Chondrocyte (in vitro differentiated cells): ENCODE measurements at places on chromosomes 1 and 21. TPM values are rescaled to one million over a fixed set of nuclear protein-coding genes. Genes with fewer than 3 reads are reported as not detected.

- DNase-seq: no peak
Observed at GRCh38 chr1:33047839-33048305, 11.2 kb upstream of the AK2 start.

DNA sequence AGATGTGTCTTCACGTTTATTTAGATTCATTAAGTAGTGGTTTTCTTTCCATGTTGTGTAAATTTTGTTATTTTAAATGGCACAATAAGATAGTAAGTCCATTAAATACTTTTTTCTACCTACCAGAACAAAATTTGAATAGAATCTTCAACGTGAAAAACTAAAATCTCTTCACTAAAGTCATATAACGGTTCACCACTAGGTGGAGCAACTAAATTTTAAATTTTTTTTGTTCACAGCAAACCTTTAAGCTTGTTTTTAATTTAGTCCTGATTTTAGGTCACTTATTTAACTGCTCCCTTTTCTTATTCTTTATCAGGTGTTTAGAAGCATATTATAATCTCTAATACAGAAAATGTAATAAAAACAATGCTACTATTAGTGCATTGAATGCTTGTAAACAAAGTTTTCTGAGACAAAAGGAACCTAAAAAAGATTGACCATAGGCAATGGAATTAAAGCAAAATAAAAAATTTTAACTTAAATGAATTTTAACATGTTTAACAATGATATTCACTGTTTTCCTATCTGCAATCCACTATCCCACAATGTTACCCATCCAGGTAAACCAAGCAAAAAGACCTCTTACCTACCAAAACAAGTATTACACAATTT, 28.3 kb upstream of the PKN2 start:
- DNase-seq: no peak

POLR3GL gene
- total RNA-seq: 13.3 to 20.7 TPM (median 13.9 TPM) in 3 replicates

- no peak for DNase-seq
Observed at GRCh38 chr21:14594967-14595366, 48.9 kb upstream of the SAMSN1 start.

RUNX1 gene
- 37.9 to 73.5 TPM (median 39.7 TPM) in 3 replicates for total RNA-seq

DNA sequence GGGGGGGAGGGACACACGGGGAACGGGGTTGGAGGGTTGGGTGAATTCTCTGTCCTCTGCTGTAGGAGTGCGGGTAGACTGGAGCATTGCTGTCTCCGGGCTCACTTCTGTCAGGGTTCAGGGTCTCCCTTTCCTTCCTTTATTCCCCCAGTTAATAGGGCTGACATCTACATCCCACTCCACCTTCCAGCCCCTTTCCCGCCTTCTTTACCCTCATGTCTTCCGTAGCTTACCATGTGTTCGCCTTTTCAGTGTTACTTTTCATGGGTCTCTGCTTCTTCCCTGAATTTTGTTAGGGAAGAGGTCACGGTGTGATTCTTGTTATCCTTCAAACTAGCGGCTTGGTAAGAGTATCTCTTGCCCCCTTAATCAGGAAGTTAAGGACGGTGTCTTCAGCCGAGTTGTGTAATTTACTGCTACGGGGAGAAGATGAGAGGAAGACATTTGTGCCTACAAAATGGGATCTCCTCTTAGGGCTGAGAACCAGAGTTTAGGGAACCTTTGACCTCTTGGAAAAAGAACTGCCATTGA, 917 bp downstream of the RAP1A start:
- no peak for DNase-seq

- no peak for DNase-seq
Observed at GRCh38 chr1:158600735-158601134, 4.3 kb upstream of the OR10Z1 start.

- DNase-seq: no peak
Observed at GRCh38 chr1:232483826-232484225, 146.1 kb downstream of the SIPA1L2 start.
